ENCODE measurements at places on chromosomes 1 and 21.
A peak's percentile ranks its signal among the peaks of the same experiment; 100 is the strongest.

GRCh38 chr1:196312739-196313138, 295.5 kb downstream of the KCNT2 start:
- no peak for DNase-seq

DNA sequence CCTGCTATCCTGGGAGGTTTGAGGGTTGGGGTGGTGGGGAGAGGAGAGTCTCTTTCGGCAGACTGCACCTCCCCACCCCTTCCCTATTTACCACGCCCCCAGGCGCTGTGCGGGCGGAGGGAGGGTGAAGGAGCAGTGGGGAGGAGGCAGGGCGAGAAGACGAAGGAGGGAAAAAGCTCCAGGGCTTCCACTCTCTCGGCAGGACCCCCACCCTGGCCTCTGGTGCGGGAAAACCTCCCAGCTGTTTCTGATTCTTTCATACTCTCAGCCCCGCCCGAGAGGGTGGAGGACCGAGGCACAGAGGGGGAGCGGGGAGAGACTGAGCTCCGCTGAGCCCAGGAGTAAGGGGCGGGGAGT, 866 bp upstream of the WNT2B start:
- DNase-seq, result no peak

DNA sequence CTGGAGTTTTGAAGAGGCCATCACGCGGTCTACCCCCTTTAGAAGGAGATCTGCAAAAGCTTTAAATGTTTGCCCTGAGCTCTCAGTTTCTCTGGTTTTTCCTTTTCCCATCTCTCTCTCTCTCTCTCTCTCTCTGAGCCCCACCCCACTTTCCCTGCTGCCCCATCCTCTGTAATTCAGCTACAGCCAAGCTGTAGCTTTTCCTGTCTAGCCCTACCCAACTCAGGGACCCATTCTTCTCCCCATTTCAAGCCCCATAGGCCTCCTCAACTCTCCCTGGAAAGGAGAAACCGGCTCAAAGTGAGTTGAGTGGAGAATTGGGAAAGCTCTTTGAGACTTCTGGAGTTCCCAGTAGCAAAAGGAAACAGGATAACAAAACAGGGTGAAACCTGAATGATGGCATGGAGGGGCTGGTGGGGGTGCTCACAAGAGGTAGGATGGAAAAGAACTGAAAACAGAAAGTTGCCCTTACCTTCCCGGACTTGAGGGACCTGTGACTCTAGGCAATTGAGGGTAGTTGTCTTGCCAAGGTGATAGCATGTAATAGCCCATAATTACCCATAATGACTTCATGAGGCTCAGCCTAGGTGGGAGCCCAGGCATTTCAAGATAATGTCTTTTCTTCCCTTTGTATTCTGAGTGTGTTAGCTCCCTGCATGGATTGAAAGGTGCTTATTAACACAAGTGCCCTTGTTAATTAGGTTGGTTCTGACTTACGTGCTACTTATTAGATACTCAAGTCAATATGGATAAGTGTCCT, 84.9 kb downstream of the SLC16A1 start:
- DNase-seq, result no peak

GRCh38 chr1:59557549-59557885, 257.2 kb upstream of the HOOK1 start:
- no peak for DNase-seq

GRCh38 chr1:178912597-178912996, 41.7 kb upstream of the ANGPTL1 start:
- DNase-seq, result no peak

DNA sequence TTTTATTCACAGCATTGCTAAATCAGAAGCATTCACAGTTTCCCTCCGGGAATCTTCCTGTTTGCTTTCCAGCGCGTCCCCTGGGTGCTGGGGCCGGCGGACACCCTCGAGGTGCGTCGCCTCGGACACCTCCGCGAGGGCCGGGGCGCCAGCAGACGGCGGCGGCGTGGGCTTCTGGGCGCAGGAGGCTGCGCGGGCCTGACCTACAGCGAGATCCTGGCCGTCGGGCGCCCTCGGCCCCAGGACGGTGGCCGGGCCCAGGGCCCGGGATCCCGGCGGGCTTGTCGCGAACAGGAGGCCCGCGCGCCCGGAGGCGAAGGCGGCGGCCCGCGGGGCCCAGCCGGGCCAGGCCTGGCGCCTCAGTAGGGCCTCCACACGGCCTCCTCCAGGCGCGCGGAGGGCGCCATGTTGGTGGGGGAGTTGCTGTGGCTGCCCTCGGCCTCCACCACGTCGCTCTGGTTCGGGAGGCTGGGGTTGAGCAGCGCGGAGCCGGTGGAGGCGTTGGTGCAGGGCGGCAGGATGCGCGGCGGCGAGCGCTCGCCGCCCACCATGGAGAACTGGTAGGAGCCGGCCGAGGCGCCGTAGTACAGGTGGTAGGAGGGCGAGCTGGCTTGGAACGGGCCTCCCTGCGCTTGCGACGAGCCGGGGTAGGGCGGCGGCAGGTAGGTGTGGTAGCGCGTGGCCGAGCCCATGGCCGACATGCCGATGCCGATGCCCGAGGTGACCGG, 123.1 kb downstream of the CLIC6 start:
- DNase-seq, result no peak

DNA sequence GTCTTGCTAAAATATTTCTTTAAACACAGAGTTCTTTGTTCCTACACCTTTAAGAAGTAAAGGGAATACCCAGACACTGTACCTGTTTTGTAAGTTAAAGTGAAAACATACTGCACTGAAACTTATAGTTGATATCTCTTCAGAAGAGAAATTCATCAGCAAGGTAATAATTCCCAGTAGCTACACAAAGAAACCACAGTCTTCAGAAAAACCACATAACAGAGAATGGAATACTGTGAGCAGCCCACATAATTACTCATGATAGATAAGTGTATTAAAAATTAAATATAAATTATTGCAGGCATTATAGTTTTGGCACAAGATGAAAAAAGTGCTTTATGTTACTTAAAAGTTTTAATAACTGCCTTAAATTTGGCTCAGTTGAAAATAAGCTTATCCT, 276.6 kb downstream of the SETD4 start:
- no peak for DNase-seq

- DNase-seq, result no peak
These were observed 387.8 kb upstream of the PKN2 start for GRCh38 chr1:88296227-88296626.

- no peak for DNase-seq
These were observed 889 bp upstream of the SCYL3 start for GRCh38 chr1:169894424-169895145.

DNA sequence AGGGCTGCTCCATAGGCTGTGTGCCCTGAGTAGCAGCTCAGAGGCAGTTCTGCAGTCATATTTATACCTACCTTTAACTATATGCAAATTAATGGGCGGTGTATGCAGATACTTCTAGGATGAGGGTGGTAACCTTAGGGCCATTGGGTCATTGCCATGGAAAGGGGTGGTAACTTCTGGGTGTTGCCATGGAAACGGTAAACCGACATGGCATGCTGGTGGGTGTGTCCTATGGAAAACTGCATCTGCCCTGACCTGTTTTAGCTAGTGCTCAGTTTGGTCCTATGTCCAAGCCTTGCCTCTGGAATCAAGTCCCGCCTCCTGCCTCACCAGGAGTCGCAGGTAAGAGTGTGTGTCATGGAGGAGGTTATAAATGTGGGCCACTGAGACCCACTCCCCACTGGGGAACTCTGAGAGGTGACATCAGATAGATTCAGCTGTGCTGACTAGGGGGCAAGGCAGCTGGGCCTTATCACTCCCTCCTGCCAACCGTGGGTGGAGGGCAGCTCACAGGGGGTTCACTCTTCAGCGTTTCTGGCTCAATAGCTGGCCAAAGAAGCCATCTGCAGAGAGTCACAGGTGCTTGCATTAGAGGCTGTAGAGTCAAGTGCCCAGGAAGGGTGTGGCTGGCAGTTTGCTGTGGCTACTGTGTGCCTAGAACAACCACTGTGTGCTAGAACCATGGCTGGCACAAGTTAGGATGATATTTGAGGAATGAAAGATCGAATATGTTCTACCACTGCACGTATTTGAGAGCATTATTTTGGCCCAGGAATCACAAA, 19.0 kb downstream of the BACE2 start:
- no peak for DNase-seq

DNA sequence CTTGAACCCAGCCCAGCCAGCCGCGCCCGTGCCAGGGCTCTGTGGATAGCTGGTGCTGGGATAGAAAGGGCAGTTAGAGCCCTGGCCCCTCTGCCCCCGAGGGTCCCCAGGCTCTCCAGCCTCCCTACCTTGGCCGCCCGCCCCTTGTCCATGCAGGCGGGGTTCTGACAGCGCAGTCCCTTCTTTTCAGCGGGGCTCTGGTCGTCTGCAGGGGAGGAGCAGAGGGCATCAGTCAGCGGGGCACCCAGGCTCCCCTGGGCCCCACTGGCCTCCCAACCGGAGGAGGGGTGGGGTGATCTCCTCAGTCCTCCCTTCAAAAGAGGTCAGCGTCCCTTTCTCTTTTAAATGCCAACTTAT, 4.9 kb upstream of the PLEKHG5 start:
- no peak for DNase-seq

GRCh38 chr1:91699339-91699974, 186.5 kb downstream of the TGFBR3 start:
- no peak for DNase-seq

DNA sequence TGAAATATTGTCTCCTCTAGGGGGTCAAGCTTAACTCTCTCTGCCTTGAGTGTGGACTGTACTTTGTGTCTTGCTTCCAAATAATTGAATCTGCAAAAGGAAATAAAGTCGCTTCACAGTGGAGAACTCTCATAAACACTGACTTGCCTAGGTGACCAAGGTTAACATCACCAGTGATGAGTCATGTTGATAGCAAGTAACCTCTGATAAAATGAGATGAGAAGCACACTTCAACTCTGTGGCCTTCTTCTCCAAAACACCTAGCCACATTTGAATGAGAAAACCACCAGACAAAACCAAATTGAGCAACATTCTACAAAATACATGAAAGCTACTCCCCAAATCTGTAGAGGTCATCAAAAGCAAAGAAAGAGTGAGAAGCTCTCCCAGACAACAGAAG, 37.6 kb downstream of the PDE4B start:
- DNase-seq, result no peak

DNA sequence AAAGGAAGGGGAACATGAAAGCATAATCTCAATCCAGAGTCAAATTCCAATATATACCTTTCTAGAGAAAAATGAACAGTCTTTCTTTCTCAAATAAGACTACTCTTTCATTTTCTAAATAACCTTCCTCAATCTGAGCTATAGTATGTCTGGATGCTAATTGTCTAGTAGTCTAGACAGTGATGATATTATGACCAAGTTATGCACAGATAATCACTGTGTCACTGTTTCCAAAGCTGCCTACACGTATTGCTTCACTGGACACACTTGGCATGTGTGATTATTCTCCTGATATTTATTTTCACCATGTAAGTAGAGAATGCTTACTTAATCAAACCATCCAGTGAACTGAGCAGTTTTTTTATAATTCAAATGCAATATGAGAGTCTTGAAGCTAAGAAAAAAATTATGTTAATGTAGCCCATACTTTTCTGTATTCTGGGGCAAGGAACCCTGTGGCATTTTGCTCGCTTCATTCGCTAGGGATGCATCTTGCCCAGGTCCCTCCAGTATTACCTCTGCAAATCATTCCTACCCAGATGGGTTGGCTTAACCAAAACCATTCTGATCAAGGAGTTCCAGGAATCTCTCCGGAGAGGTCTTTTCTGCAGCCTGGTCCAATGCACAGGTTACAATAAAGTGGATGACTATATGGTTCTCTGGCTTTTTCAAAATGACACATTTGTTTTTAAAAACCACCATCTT, 303.1 kb upstream of the RUNX1 start:
- DNase-seq, result no peak

DNA sequence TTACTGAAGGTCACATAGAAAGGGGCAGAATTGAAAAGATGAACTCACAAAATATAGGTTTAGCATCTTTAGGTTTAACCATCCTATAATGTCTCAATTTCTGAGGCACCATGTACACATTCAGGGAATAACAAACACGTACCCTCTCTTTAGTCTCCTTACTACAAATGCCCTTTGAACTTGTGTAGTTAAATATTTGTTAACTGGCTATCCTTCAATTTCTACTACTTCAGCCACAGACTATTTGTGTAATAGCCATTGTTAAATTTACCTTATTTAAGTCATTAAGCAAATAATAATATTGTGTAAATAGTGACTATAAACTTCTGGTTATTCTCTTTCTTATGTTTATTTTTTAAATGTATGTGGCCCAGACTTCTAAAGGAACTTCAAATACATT, 600.5 kb downstream of the KCNT2 start:
- DNase-seq, result no peak

DNA sequence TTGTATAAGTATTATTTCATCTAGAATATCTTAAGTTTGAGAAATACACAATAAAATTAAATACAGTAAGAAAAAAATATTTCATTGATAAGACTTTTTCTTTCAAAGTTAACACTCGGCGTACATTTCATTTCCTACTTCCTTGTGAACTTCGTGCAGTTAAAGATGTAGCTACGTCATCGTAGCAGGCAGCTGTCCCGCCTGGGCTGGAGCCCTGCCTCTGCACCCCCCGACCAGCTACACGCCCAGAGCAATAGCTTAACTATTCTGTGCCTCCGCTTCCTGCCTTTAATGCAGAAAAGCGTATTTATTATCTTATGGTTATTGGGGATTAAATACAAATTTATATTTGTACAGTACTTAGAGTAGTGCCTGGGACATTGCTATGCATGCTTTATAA, 53.5 kb downstream of the CLSTN1 start:
- DNase-seq, result no peak

- DNase-seq, result no peak
These were observed 439.2 kb downstream of the PTBP2 start for GRCh38 chr1:97160818-97161217.

DNA sequence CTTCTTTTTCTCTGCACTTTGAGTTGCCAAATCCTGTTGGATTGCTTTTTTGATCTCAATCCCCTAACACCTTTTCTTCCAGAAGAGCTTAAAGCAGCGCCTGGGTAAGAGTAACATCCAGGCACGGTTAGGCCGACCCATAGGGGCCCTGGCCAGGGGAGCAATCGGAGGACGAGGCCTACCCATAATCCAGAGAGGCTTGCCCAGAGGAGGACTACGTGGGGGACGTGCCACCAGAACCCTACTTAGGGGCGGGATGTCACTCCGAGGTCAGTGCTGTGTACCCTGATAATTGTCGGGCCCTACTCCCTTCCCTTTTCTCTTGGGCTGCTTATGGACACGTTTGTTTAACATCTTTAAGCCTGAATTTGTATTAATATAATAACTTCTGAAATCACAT, 8.3 kb downstream of the CHTOP start:
- no peak for DNase-seq

GRCh38 chr1:165129568-165130164, 226.8 kb downstream of the LMX1A start:
- peak; percentile 38 for DNase-seq

GRCh38 chr1:185017338-185017737, 28.0 kb upstream of the RNF2 start:
- DNase-seq, result peak; percentile 73

DNA sequence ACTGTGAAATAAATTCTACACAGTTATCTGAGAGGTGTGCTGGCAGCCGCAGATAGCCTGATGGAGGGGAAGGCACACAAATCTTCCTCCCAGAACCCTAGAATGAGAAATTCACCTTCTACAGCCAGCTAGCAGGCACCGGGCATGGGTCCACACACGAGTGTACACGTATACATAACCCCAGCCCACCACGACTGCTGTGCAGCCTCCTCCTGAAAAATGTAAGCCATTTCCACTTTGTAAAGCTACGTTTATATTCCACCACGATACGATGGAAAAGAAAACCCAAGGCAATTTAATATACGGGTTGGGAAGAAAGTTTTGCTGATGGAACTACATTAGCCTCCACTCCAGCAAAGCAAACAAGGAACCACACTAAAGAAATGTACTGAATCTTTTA, 1.8 kb downstream of the BTG3 start:
- no peak for DNase-seq
